Activated B cell treated with CpG ODN at 0.5 μM for 24 hours (primary cell): ENCODE measurements at places on chromosomes 1 and 21.

DNA sequence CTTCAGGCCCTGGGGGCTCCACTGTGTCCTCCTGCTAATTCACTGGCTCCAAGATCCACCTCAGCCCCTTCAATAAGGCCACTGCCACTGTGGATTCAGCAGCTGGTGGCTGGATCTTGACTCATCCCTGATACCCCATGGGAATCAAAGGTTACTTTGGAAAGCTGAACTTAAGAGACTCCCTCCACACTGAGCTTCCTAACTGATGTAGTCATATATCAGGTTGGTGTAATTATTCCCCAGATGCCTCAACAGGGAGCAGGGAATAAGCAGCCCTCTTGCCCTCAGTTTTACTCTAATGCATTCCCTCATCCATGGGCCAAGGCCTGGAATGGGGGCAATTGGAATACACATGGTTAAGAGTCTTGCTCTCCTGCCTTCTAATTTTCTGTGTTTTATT lies 164.6 kb downstream of the FASLG start:
- DNase-seq = no peak

GRCh38 chr1:234780112-234780511 lies 170.1 kb upstream of the IRF2BP2 start:
- DNase-seq = no peak

DNA sequence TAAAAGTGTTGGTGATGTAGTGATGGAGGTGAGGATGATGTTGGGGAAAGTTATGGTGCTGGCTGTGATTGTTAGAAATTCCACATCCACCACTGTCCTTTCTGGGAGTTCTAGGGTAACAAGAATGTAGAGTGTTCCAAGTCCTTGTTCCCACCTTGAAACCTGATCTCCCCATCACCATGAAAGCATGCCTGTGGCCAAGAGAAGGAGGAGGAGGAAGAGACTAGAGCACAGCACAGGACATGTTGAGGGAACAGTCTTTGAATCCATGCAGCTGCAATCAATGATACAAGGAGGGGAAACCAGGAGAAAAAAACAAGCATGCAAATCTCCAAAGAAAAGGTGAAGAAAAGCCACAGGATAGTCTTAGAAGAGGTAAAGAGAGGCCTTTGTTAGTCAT lies 45.9 kb upstream of the ARTN start:
- DNase-seq = no peak

GRCh38 chr1:228460821-228461220 lies 26.4 kb upstream of the RNF187 start:
- DNase-seq = no peak

DNA sequence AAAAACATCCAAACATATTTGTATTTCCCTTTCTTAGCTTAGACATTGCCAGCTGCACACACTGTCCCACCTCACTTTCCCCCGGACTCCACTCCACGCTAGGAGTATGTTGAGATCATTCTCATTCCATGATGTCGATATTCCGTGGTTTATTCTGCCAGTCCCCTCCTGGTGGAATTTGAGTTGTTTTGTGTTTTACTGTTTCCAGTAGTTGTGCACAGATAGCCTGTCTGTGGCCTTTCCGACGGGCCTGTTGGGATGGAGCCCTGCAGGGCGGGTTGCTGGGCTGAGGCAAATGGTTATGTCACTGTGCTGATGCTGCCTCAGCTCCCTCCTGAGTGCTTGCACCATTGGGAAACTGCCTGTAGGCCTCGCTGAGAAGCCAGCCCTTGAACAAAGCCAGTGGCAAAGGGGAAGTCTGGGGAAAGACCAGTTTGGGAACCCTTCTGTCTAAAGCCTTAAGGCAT lies 12.8 kb downstream of the TRAPPC10 start:
- DNase-seq = no peak

DNA sequence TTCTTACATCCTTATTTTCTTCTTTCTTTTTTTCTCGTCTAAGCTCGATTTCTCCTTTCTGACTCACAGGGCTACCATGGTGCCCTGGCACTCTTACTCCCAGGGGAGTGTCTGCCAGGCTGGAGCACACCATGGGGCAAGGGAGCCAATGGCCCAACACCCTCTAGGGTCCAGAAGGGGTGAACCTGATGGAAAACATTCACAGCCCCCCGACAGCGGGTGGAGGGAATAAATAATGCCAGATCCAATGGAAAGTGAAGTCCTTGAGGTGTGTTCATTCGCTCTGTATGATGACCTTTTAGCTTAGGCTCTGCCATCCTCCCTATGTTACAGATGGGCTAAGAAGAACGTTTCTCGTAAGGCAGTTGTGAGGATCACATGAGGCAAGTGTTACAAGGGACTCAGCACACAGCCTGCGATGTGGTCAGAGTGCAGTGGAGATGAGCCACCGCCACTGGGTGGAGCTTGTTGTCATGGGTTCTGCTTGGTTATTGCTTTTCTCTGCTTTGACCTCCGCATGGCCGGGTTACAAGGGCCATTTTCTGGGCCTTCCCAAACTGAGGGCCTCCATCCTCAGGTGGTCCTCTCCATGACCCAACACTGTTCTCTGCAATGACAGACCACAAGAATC lies 3.5 kb upstream of the FCMR start:
- peak; percentile 63 for DNase-seq
